Right atrium auricular region (tissue), 2 donors: ENCODE measurements at places on chromosomes 11 and 22. TPM values are rescaled to one million over a fixed set of nuclear protein-coding genes. Genes with fewer than 3 reads are reported as not detected.

GTPBP1 gene
- 23.2 TPM for total RNA-seq

GNAZ gene
- total RNA-seq: 1.9 TPM

FBLN1 gene
- total RNA-seq: 92.8 TPM

PKDREJ gene
- total RNA-seq: 0.07 TPM

CHRM1 gene
- total RNA-seq: not detected

XKR3 gene
- total RNA-seq: not detected
